ENCODE measurements at places on chromosomes 3 and 15.

- no peak for DNase-seq
Observed at GRCh38 chr3:118435851-118436350, 598.7 kb downstream of the IGSF11 start.

DNA sequence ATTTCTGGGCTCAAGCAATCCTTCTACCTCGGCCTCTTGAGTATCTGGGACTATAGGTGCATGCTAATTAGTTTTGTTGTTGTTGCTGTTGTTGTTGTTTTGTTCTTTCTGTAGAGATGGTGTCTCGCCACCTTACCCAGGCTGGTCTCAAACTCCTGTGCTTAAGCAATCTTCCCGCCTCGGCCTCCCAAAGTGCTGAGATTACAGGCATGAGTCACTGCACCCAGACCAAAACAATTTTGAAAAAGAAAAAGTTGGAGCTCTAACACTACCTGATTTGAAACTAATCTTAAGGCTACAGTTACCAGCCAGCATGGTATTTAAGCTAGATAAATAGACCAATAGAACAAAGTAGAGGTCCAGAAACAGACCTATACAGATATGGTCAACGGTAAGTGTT, 29.8 kb downstream of the KPNA1 start:
- no peak for DNase-seq

- no peak for DNase-seq
Observed at GRCh38 chr15:35129361-35129760, 44.3 kb upstream of the NANOGP8 start.

DNA sequence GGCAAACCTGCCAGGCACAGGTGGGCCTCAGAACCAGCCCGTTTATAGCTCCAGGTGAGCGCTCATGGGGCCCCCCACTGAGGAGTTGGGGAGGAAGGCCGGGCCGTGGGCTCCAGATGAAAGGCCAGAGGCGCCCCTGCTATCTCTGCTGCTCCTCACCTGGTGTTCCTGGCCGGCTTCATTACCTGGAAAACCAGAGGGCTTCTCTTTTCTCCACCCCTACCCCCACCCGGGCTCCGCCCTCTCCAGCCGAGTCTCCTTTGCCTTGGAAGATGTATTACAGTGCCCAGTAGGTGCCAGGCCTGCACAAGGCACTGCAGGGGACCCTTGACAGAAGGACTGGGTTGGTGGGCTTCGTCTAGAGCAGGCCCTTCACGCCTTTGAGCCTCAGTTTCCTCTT, 111.4 kb downstream of the WNT7A start:
- DNase-seq: no peak

- DNase-seq: peak; percentile 35
Observed at GRCh38 chr15:29925227-29926082, 103.2 kb upstream of the TJP1 start.

DNA sequence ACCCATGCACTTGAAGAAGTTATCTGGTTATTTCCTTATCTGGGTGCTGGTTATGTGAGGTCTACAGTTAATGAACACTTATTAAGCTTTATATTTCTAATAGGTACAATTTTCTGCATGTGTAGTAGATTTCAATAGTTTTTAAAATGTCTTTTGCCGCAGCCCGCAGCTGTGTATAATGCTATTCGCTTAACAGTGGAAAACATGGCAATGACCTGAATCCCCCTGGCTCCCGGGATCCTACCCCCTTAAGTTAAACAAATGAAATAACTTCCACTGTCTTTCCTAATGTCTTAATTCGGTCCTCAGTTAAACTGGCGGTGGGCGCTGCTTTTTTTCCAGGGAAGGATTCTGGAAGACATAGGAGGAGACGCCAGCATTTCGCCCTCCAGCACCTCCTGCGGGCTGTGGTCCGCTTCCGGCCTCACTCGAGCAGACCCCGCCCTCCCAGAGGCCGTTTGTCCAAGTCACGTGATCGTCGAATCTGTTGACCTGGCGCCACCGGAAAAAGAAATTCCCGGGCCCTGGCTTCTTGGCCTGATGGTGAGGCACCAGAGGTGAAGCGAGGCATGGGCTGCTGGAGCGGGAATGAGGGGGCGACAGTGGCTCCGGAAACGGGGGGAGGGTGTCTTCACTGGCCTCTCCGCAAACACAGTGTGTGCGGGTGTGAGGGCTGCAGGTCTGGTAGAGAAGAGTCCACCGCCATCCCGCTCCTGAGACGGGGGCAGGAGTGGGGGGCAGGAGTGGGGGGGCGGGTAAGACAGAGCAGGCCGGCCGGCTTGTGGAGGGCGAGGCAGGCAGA, 45.6 kb upstream of the CSPG4 start:
- peak; percentile 90 for DNase-seq

DNA sequence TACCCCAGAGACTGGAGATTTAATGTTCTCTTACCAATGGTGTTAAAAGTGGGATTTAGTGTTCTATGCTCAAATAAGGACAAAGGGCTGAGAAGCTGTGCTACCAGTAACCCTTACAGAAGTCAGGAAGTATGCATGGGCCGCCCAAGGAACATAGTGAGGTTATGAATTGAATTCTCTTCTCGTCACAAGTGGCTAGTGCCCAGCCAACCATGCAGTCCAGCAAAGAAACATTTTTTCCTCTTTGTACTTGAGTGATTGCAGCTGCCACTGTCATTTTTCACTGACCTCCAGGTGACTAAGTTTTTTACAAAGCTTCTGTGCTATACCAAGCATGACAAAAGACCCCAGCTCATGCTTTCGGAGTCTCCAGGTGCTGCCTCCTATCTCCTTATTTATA, 110.6 kb upstream of the DCBLD2 start:
- DNase-seq: no peak

DNA sequence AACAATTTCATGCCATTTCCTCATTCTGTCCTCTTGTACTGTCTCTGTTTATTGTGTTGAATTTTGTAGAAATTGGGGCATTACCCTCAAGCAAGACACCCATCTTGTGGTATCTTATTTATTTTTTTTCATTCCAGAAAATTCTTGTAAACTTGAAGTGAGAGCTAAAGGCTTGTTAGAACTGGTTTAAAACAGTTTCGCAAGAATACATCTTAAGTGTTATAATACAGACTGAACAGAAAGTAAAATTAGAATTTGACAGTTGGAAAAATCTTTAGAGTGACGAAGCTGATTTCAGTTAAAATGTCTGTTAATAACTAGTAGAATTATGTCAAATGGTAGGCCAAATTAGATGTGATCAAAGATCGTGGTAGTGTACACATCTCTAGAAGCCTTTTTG, 26.9 kb downstream of the RNF13 start:
- no peak for DNase-seq

DNA sequence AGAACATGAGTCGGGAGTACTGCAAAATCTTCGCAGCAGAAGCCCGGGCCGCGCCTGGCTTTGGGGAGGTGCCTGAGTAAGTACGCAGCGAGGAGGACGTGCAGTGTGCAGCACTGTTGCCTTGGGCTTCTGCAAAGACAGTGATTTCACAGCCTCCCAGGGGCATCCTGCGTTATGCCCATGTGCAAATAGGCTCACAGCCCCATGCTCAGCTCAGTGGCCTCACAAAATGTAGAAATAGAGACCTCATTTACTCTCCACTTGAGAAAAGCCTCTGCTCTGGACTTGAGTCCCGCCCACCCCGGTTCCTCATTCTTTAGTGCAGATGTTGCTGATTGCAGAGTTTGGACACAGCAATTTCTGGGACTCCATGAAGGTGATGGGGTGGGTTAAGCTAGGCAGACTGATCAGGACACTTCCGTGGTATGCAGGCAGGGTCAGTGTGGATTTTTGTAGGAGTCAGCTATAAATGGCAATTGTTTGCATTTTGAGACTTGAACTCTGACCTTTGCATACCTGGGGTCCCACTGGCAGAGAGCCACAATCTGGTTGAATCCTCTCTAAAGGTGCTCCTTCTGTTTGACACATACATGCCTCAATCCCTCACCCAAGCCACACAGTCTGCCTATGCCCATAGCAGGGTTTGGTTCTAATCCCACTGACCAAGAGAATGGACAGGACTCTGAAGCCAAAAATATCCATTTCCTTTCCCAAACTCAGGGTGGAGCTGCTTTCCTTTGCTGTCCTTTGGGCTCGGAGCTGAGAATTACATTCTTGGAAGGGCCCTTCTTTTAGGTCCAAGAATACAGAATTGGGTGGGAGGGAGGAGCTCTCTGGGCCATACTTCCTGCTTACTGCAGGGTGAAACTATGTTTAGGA, 20.7 kb upstream of the SLC28A1 start:
- no peak for DNase-seq

- no peak for DNase-seq
Observed at GRCh38 chr3:175598740-175599139, 739.6 kb downstream of the NAALADL2 start.

GRCh38 chr3:128689060-128689459, 36.9 kb upstream of the RAB7A start:
- no peak for DNase-seq

DNA sequence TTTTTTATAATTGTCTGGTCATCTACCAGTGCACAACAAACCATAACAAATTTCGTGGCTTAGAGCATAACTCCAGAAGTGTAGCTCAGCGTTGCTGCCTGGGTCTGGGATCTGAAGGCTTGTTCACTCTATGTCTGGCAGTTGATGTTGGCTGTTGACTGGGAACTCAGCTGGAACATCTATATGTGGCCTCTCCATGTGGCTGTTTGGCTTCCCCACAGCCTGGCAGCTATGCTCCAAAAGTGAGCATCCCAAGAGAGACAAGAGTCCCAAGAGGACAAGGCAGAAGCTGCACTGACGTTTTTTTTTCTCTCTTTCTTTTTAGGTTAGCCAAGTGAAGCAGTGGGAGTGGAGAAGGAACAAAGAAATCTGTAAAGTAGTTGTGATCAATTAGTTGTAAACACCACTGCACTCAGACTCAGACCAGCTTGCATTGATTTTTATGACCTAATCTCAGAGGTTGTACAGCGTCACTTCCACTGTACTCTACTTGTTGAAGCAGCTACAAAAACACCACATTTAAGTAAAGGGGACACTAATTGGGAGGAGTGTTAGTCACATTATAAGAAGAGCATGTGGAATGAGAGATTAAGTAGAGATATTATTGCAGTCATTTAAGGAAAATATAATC, 2.5 kb upstream of the GPR176 start:
- DNase-seq: no peak

- DNase-seq: no peak
Observed at GRCh38 chr3:113312416-113312815, 101.1 kb downstream of the BOC start.

GRCh38 chr15:40858706-40859105, 14.9 kb downstream of the SPINT1 start:
- DNase-seq: no peak

Data from midbrain (tissue), 1 donor.